ENCODE measurements at places on chromosomes 11 and 22. TPM values are rescaled to one million over a fixed set of nuclear protein-coding genes. Genes with fewer than 3 reads are reported as not detected.
A peak's percentile ranks its signal among the peaks of the same experiment; 100 is the strongest.

PKP3 gene
- total RNA-seq, result 314 TPM

SERPIND1 gene
- total RNA-seq, result not detected

SERPING1 gene
- total RNA-seq, result 9.6 TPM

GRCh38 chr11:102654761-102655160, 29.6 kb upstream of the MMP20 start:
- H3K36me3 ChIP-seq, result no peaks in the 10 kb centered on the region
- H3K27me3 ChIP-seq, result no peaks in the 10 kb centered on the region
- H3K27ac ChIP-seq, result no peak overlapping the region
- no peaks in the 10 kb centered on the region for H3K4me1 ChIP-seq
- no peak overlapping the region for H3K4me3 ChIP-seq

SYT12 gene
- total RNA-seq, result 1.7 TPM

GRCh38 chr11:64739871-64740270, 4.1 kb downstream of the RASGRP2 start:
- no peak overlapping the region for H3K4me3 ChIP-seq
- peaks cover 26% of the 10 kb centered on the region for H3K4me1 ChIP-seq
- no peaks in the 10 kb centered on the region for H3K36me3 ChIP-seq
- H3K27ac ChIP-seq, result no peak overlapping the region
- DNase-seq, result no peak
- no peaks in the 10 kb centered on the region for H3K27me3 ChIP-seq

ABCC8 gene
- total RNA-seq, result not detected

SAA1 gene
- 207 TPM for total RNA-seq

GSTT2B gene
- not detected for total RNA-seq

- H3K27me3 ChIP-seq, result no peaks in the 10 kb centered on the region
- no peak overlapping the region for H3K27ac ChIP-seq
- no peak overlapping the region for H3K4me3 ChIP-seq
- no peaks in the 10 kb centered on the region for H3K36me3 ChIP-seq
- DNase-seq, result no peak
Measured at GRCh38 chr11:31995525-31996094, 95.3 kb upstream of the RCN1 start.

- H3K27ac ChIP-seq, result no peak overlapping the region
- H3K4me1 ChIP-seq, result no peaks in the 10 kb centered on the region
- no peaks in the 10 kb centered on the region for H3K36me3 ChIP-seq
- no peaks in the 10 kb centered on the region for H3K27me3 ChIP-seq
- no peak for DNase-seq
Measured at GRCh38 chr22:44186121-44186510, 5.4 kb downstream of the PARVG start.

BTBD18 gene
- not detected for total RNA-seq

MMP10 gene
- not detected for total RNA-seq

- H3K4me1 ChIP-seq, result no peaks in the 10 kb centered on the region
- no peak overlapping the region for H3K27ac ChIP-seq
- H3K27me3 ChIP-seq, result peaks cover 9% of the 10 kb centered on the region
- H3K36me3 ChIP-seq, result no peaks in the 10 kb centered on the region
- no peak for DNase-seq
- no peak overlapping the region for H3K4me3 ChIP-seq
Measured at GRCh38 chr11:112828421-112828820, 132.8 kb upstream of the NCAM1 start.

BAIAP2L2 gene
- total RNA-seq, result 0.26 TPM

C11orf98 gene
- 48.4 TPM for total RNA-seq

OR10G4 gene
- not detected for total RNA-seq

BBS1 gene
- 9.7 TPM for total RNA-seq

TRIOBP gene
- total RNA-seq, result 138 TPM

DNA sequence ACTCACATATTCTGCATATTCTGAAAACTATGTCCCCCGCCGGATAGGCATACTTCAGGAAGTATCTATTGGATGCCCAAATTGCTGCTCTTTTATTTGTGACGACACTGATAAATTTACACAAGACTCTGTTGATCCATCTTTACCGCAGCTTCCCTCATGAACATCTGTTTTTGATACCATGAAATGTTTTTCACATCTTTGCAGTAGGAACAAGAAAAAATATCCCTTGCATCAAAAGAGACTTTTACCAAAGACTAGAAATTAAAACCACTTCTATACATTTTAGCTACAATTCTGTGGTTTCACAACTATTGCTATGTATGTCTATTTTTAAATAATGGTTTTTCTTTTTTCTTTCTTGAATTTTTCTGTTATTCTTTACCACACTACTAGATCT, 15.3 kb downstream of the POU2AF2 start:
- H3K27me3 ChIP-seq, result no peaks in the 10 kb centered on the region
- H3K4me1 ChIP-seq, result no peaks in the 10 kb centered on the region
- no peaks in the 10 kb centered on the region for H3K36me3 ChIP-seq

B3GAT1 gene
- total RNA-seq, result 0.94 TPM

DCHS1 gene
- 1.1 TPM for total RNA-seq

GRCh38 chr22:40238425-40239344, 61.0 kb downstream of the TNRC6B start:
- H3K4me1 ChIP-seq, result peaks cover 73% of the 10 kb centered on the region
- no peak overlapping the region for H3K4me3 ChIP-seq
- H3K27ac ChIP-seq, result peak overlapping the region; percentile 70
- H3K36me3 ChIP-seq, result no peaks in the 10 kb centered on the region
- DNase-seq, result no peak

GRCh38 chr11:46306296-46306853, 28.9 kb downstream of the CREB3L1 start:
- no peak overlapping the region for H3K4me3 ChIP-seq
- peaks cover 12% of the 10 kb centered on the region for H3K4me1 ChIP-seq
- H3K27me3 ChIP-seq, result no peaks in the 10 kb centered on the region
- H3K36me3 ChIP-seq, result no peaks in the 10 kb centered on the region
- H3K27ac ChIP-seq, result no peak overlapping the region
- no peak for DNase-seq

DNA sequence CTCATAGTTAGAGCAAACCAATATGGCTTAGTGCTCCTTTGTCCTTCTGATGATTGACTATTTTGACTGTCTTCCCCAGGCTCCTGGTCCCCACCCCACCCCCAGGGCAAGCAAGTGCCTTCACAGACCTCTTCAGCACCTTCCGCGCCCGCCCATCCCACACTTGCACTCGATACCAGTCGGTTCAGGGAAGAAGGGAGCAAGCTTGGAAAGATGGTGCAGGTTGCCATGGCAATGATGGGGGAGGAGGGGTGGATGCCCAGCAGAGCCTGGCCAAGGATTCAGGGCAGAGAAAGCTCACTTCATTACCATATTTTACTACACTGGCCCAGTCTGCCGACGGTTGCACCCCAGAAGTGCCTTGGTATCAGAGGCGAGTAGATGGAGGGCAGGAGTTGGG, 2.2 kb downstream of the TMEM132A start:
- H3K4me3 ChIP-seq, result no peak overlapping the region
- DNase-seq, result no peak
- peaks cover 53% of the 10 kb centered on the region for H3K4me1 ChIP-seq
- no peaks in the 10 kb centered on the region for H3K27me3 ChIP-seq
- H3K27ac ChIP-seq, result no peak overlapping the region
- H3K36me3 ChIP-seq, result peaks cover 20% of the 10 kb centered on the region

DNA sequence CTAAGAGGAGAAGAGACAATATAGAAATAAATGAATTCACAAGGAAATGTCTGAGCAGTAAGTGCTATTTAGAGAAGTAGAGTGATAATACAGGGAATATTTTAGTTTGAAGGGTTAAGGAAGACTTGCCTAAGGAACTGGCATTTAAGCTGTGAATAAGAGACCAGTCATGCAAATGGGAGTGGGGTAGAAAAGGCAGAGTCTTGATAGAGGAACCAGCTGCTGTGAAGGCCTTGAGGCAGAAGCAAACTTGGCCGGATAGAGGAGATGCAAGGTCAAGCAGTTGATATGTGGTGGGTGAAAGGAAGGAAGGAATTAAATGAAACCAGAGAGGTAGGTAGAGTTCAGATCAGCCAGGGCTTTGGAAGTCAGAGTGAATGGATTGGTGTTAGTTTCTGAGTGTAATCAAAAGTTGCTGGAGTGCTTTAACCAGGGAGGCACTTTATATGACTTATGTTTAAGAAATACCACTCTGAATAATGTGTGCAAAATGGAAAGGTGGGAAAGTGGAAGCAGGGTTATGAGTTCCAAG, 198.4 kb upstream of the SESN3 start:
- H3K4me3 ChIP-seq, result no peak overlapping the region
- no peaks in the 10 kb centered on the region for H3K36me3 ChIP-seq
- no peak for DNase-seq
- no peaks in the 10 kb centered on the region for H3K27me3 ChIP-seq

DNA sequence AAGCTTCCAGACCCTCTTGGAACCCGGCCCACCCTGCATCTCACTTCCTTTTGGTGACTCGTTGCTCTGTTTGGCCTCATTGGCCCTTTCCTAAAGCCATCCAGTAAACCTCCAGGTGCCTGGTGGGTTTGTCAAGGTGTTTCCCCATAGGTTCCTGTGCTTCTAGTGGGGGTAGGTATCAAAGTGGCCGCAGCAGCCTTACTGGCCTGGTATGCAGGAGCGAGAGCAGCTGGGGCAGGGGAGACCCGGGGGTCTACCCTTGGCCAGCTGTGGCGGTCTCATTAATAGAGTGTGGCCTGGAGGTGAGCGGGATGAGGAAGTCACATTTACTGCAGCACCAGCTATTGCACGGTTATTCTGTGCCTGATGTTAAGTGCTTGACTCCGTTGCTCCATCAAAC, 4.1 kb downstream of the APOA4 start:
- H3K27me3 ChIP-seq, result no peaks in the 10 kb centered on the region
- no peaks in the 10 kb centered on the region for H3K4me1 ChIP-seq
- no peaks in the 10 kb centered on the region for H3K36me3 ChIP-seq
- no peak overlapping the region for H3K27ac ChIP-seq
- H3K4me3 ChIP-seq, result no peak overlapping the region
- DNase-seq, result no peak

TECTA gene
- total RNA-seq, result not detected

GRCh38 chr11:75503531-75504099, 22.1 kb downstream of the GDPD5 start:
- no peak overlapping the region for H3K4me3 ChIP-seq
- H3K27me3 ChIP-seq, result no peaks in the 10 kb centered on the region
- peaks cover 5% of the 10 kb centered on the region for H3K4me1 ChIP-seq

- no peak for DNase-seq
- H3K27ac ChIP-seq, result no peak overlapping the region
- H3K27me3 ChIP-seq, result no peaks in the 10 kb centered on the region
- H3K4me3 ChIP-seq, result no peak overlapping the region
- H3K36me3 ChIP-seq, result no peaks in the 10 kb centered on the region
Measured at GRCh38 chr11:36452236-36452940, 57.7 kb downstream of the TRAF6 start.

- no peak overlapping the region for H3K27ac ChIP-seq
- H3K27me3 ChIP-seq, result no peaks in the 10 kb centered on the region
- H3K4me3 ChIP-seq, result no peak overlapping the region
- DNase-seq, result no peak
- H3K4me1 ChIP-seq, result no peaks in the 10 kb centered on the region
Measured at GRCh38 chr11:27485930-27486773, 13.6 kb upstream of the LGR4 start.

DNA sequence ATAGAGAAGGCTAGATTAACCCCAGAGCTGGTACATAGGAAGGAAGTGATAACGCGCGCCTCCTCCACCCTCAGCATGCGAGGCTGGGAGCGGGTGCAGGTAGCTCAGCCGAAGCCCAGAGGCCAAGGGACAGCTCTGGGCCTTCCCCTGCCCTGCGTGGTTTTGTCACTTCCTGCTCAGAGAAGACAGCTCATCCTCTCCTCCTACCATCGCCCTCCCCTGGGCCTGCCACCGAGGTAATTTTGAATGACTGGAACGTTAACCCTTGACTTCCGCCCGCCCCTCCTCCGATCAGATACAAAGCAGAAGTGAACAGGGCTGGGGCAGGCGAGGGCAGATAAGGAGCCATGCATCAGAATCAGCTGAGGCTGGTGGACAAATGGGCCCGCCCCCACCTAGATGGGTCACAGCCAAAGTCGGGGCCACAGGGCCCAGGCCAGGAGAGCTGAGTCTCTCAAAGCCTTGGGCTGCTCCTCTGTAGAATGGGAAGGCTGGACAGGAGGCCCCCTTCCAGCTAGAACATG, 1.6 kb downstream of the RAC2 start:
- no peaks in the 10 kb centered on the region for H3K36me3 ChIP-seq
- peak; percentile 78 for DNase-seq
- no peaks in the 10 kb centered on the region for H3K27me3 ChIP-seq
- no peaks in the 10 kb centered on the region for H3K4me1 ChIP-seq
- H3K4me3 ChIP-seq, result peak overlapping the region; percentile 32
- peak overlapping the region; percentile 4 for H3K27ac ChIP-seq

CCDC116 gene
- total RNA-seq, result not detected

DNA sequence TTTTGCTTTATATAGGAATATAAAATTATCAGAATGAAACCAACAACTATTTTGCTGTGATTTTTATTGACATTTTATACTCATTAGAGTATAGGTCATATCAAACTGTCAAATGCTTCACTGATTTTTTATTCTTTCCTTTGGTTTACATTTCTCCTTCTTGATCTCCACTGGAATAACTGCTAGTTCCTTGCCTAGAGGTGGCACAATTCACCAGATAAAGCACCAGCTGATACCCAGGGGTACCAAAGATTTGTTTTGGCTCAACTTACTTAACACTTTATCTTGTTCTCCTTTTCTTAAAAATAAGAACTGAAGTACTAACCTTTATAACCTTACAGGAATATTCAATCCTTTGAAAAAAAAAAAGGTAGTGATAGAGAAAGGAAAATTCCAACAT, 725.1 kb upstream of the CHORDC1 start:
- no peak overlapping the region for H3K27ac ChIP-seq
- no peak for DNase-seq
- no peaks in the 10 kb centered on the region for H3K4me1 ChIP-seq
- no peaks in the 10 kb centered on the region for H3K27me3 ChIP-seq

MRGPRX3 gene
- 0.29 TPM for total RNA-seq

KCTD14 gene
- total RNA-seq, result 1.3 TPM

- H3K4me1 ChIP-seq, result peaks cover 14% of the 10 kb centered on the region
- H3K36me3 ChIP-seq, result peaks cover 5% of the 10 kb centered on the region
- H3K27ac ChIP-seq, result no peak overlapping the region
- DNase-seq, result no peak
- no peak overlapping the region for H3K4me3 ChIP-seq
Measured at GRCh38 chr11:68471360-68472340, 11.1 kb downstream of the PPP6R3 start.

DEFB131B gene
- not detected for total RNA-seq

DNA sequence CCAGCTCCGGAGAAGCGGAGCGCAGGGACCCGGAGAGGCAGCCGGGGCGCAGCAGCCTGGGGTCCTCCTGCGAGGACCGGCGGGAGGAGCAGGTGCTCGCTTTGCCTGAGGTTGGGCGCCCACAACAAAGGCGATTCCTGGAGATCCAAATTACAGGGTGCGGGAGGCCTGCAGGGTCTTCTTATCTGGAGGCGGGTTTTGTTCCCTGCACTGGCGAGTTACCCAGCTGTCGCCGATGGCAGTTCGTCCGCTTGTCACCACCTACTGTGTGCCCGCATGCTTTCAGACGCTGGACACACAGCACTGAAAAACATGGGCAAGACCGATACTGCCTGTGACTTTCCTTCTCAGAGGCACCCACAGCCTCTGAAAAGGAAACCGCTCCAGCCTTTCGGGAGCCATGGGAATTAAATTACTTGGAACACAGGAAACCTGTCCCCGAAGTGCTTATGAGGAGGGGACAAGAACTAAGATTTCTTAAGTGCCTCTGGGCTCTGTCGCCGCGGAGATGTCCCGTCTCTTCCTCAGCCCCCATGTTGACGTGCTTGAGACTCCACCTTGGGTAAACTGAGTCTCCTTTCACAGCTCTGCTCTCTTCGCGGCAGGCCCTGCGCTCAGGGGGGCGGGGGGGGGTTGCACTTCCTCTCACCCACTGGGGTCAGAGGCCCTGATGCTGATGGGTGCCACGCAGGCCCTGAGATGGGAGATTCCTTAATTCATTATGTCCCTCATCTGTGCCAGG, 1.3 kb upstream of the ZFTA start:
- peaks cover 2% of the 10 kb centered on the region for H3K36me3 ChIP-seq
- no peak for DNase-seq
- H3K27me3 ChIP-seq, result no peaks in the 10 kb centered on the region
- peak overlapping the region; percentile 87 for H3K4me3 ChIP-seq

Data from esophagus squamous epithelium (tissue), 5 donors.